ENCODE measurements at places on chromosomes 12 and 14.

- no peak for ATAC-seq
Measured at GRCh38 chr14:64569138-64569631, 19.4 kb downstream of the PPP1R36 start.

GRCh38 chr14:94045101-94045500 is 19.0 kb downstream of the OTUB2 start:
- no peak for ATAC-seq

- ATAC-seq = no peak
Measured at GRCh38 chr14:51398898-51399297, 158.9 kb downstream of the TMX1 start.

DNA sequence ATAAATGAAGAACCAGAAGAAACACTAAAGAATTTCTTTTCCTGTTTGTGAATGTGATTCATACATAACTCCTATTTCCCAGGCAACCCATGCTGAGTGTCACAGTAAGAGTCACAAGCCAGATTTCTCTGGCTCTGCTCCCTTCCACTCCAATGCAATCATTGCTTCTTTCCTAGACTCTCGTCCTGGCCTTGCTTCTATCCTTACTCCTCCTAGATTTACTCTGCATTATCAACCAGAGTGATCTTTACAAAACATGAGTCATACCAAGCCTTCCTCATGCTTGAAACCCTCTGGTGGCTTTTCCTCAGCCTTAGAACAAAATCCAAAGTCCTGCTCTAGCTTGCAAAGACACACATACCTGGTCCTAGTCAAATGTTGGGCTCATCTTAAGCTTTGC is 13.3 kb downstream of the IL22 start:
- no peak for ATAC-seq

DNA sequence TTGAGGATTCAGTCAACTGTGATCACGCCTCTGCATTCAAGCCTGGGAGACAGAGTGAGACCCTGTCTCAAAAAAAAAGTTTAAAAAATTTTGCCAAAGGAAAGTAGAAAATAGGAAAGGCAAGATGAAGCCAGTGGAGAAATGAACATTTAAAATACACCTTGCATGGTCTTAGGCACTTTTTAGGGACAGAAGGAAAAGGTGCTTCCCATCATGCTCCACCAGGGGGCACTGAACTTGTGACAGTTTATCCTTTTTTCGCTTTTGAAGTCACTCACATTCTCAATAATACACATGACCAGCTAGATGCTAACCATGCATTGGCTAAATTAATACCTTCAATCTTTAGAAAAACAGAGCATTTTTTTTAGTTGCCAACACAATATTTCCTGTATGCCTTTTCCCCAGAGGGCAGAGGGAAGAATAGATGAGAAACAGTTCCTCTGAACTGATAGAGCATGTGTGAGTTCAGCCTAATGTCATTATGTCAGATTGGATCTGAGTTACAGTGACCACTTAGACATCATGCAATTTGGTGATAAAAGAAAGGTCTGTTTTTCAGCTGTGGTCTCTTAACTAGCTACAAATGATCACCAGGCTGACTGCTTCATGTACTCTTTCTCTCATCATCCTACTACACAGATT is 221.8 kb upstream of the SSTR1 start:
- ATAC-seq = no peak

GRCh38 chr12:52093346-52093745 is 13.8 kb downstream of the SMIM41 start:
- ATAC-seq = no peak

GRCh38 chr14:45083617-45083975 is 320 bp upstream of the PRPF39 start:
- ATAC-seq = no peak

DNA sequence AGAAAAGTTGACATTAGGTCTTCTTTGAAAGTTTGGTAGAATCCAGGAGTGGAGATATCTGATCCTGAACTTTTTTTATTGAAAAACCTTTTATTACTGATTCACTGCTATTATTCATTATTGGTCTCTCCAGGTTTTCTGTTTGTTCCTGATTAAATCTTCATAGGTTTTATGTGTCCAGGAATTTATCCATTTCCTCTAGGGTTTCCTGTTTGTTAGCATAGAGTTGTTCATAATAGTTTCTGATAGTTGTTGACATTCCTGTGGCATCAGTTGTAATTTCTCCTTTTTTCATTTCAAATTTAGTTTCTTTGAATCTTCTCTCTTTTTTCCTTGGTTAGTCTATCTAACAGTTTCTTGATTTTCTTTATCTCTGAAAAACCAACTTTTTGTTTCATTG is 370.3 kb downstream of the SLC6A15 start:
- ATAC-seq = no peak

- ATAC-seq = no peak
Measured at GRCh38 chr12:117272690-117273089, 82.4 kb upstream of the FBXO21 start.

DNA sequence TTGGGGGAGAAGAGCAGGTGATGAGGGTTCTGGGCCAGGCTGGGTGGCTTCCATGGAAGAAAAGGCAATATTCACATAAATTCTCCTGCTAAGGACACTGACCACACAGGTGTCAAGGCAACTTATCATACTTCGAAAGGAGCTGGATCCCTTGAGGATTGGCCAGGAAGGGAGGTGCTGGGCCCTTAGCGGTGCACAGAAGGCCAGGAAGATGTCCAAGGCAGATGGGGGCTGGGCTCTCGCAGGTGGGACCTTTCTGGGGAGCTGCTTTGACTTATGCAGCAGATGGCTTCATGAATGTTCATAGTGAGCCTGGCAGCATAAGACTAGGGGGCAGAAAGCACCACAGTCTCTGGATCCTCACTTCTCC is 3.9 kb downstream of the CD63 start:
- no peak for ATAC-seq

- peak; percentile 49 for ATAC-seq
Measured at GRCh38 chr12:53738406-53739213, 11.4 kb upstream of the CALCOCO1 start.

DNA sequence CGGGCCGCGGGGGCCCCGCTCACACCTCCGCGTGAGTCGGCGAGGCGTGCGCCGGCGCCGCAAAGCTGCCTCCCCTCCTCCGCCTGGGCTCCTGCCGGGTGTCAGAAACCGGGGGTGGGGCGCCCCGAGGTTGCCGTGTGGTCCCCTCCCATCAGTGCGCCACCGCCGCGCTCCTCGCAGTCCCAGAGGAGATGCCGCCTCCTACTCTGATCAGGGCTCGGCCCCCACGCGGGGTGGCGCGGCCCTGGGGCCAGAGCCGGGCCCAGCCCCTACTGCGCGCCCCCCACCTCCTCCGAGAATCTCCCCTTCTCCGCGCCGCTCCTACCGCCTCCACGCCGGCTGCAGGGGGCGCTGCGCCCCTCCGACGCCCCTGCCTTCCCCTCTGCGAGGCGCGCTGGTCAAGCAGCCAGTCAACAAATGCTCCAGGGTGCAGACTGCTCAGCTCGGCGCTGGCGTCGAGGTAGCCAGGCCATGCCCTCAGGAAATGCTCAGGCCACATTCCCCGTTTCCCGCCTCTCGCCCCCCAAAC is 467 bp upstream of the JAG2 start:
- no peak for ATAC-seq

GRCh38 chr12:12384571-12385340 is 27.9 kb downstream of the BORCS5 start:
- ATAC-seq = no peak

GRCh38 chr14:77094672-77095284 is 3.3 kb upstream of the CIPC start:
- ATAC-seq = no peak

DNA sequence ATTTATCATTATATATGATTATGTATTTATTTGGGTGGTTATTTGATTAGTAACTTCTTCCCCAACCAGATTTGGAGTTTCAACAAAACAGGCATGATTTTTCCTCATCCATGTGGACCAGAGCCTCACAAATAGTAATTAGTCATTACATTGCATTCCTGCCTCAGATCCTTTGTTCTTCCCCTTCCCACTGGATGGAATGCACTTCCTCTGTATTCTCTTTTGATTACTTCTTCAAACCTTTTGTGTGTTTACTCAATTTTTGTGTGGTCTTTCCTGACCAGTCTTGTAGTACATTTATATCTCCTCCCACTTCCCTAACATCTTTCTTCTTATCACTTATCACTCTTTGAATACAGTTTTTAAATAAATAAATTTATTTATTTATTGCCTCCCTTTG is 15.5 kb downstream of the SYT1 start:
- ATAC-seq = no peak

GRCh38 chr14:70995211-70995610 is 88.0 kb downstream of the PCNX1 start:
- no peak for ATAC-seq

DNA sequence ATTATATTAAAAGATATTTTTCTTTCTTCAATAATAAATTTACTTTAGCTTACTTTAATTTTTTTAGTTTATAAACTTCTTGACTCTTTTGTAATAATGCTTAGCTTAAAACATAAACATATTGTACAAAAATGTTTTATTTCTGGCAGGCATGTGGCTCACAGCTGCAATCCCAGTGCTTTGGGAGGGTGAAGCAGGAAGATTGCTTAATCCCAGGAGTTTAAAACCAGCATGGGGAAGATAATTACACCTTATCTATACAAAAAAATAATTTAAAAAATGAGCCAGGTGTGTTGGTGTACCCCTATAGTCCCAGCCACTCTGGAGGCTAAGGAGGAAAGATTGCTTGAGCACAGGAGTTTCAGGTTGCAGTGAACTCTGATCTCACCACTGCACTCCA is 120.7 kb downstream of the GPHN start:
- no peak for ATAC-seq

- ATAC-seq = no peak
Measured at GRCh38 chr14:36477266-36477665, 42.8 kb downstream of the NKX2-1 start.

DNA sequence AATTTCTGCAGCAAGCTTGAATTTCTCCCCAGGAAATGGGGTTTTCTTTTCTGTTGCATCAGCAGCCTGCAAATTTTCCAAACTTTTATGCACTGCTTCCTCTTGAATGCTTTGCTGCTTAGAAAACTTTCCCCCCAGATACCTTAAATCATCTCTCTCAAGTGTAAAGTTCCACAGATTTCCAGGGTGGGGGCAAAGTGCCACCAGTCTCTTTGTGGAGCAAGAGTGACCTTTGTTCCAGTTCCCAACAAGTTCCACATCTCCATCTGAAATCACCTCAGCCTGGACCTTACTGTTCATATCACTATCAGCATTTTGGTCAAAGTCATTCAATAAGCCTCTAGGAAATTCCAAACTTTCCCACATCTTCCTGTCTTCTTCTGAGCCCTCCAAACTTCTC is 241.6 kb upstream of the TMTC1 start:
- no peak for ATAC-seq

- no peak for ATAC-seq
Measured at GRCh38 chr14:64089920-64090319, 204.3 kb downstream of the ESR2 start.

DNA sequence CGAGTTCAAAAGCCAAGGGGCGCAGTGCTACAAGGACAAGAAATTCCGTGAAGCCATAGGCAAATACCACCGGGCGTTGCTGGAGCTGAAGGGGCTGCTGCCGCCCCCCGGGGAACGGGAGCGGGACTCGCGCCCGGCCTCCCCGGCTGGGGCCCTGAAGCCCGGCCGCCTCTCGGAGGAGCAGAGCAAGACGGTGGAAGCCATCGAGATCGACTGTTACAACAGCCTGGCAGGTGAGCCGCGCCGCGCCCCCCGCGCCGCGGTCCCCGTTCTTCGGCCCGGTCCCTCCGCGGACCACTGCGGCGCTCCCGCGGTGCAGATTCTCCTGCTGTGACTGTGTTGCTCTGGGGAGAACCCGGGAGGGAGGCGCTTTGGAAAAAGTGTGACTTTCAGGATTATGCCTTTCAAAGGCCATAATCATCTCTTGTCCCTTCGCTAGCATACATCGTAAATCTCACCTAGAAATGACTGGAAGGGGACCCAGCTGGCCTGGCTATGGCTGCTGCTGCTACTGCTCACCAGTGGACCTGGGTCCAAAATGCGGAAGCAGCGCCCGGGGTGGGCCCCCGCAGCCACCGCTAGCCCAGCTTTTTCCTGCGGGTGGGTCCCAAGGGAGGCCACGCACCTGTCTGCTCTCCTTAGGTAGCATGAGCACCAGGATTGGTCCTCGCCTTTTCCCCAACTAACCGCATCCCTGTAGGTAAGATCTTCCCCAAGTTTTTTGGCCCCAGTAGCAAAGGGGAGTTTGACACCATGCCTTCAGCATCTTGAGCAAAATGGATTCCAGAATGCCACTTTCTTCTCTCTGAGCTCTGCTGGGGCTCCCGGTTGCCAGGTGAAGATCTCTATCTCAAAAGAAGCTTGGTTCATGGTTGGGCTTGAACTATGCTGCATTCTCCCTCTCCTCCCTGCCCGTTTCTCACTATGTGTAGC is 853 bp downstream of the TTC9 start:
- peak; percentile 69 for ATAC-seq

- no peak for ATAC-seq
Measured at GRCh38 chr14:76699939-76700590, 61.2 kb upstream of the VASH1 start.

GRCh38 chr12:66036317-66036716 is 94.2 kb downstream of the LLPH start:
- ATAC-seq = no peak

GRCh38 chr12:30134229-30134628 is 350.5 kb upstream of the TMTC1 start:
- no peak for ATAC-seq

GRCh38 chr12:25585021-25585523 is 32.0 kb upstream of the LMNTD1 start:
- ATAC-seq = no peak

DNA sequence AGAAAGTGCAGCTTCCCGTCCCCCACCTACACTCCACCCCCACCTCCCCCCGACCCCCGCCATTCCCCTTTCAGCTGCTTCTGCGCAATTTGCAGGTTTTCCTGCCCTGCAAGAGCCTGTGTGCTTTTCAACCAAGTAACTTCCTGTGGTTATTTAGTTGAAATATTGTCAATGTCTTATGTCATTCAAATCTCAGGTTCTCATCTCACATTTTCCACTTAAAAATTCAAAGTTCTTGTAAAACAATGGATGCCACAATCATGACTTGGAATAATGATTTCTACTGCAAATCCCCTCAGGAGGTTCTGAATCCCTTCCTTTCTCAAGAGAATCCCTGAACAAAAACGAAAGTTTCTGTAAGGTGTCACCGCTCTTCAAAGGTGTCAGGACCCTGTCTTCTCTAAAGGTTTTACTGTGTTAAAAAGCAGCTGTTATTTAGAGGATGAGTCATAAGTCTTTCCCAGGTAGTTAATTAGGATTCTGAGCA is 31.6 kb downstream of the WBP11 start:
- ATAC-seq = no peak

Measured in stimulated activated memory B cell treated with anti-CD40 and anti-IgM and Interleukin-4, amounts not matched to agents 10 μg/mL and 1 μg/mL and 100 μg/mL, for 72 hours (primary cell).